Skeletal muscle tissue (tissue), 5 donors: ENCODE measurements at places on chromosomes 2 and 18. TPM values are rescaled to one million over a fixed set of nuclear protein-coding genes. Genes with fewer than 3 reads are reported as not detected.

IL1RL2 gene
- total RNA-seq = not detected

NPHP1 gene
- total RNA-seq = 11.5 TPM

EML6 gene
- 10.4 TPM for total RNA-seq

OSR1 gene
- total RNA-seq = 10.4 TPM

MAP2 gene
- total RNA-seq = 3.7 TPM

RESP18 gene
- not detected for total RNA-seq

CXXC1 gene
- total RNA-seq = 13.6 TPM
